Renal cortex interstitium (tissue), 15 donors: ENCODE measurements at places on chromosomes 4 and X.
A peak's percentile ranks its signal among the peaks of the same experiment; 100 is the strongest.

GRCh38 chrX:122187069-122187713, 996.9 kb upstream of the GRIA3 start:
- DNase-seq = no peak

DNA sequence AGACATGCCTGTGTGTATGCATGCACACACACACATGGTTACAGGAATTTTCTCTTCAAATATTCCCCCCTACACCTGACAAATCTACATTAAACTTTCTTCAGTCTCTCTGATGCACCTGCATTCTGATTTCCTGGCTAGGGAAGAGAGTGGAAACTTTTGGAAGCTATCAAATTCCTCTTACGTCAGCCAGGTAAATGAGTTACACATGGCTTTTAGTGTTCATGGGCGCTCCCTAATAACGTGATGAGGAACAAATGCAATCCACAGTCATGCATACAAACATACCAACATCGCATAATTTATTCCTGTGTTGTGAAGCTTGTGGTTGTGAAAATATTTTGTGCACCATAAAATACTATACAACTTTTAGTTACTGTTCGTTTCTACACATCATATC, 34.9 kb downstream of the BMP3 start:
- no peak for DNase-seq

GRCh38 chrX:10171249-10171648, 14.5 kb downstream of the CLCN4 start:
- DNase-seq = no peak

- no peak for DNase-seq
These were observed 132.7 kb downstream of the CPZ start for GRCh38 chr4:8725071-8725841.

DNA sequence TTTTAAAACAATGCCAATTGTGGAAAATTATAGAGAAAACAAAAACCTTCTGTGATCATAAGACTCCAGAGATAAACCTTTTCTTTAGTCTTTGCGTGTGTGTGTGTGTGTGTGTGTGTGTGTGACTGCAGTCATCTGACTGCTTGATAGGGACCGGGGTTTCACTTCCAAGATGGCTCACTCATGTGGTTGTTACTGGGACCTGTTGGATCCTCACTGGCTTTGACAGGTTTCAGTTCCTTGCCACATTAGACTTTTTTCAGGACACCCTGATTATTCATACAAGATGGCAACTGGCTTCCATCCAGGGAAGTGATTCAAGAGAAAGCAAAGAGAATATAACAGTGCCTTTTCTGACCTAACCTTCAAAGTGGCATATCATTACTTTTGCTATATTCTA, 21.9 kb upstream of the MAD2L1 start:
- no peak for DNase-seq

GRCh38 chr4:182215148-182215547, 28.1 kb upstream of the TENM3 start:
- DNase-seq = no peak

DNA sequence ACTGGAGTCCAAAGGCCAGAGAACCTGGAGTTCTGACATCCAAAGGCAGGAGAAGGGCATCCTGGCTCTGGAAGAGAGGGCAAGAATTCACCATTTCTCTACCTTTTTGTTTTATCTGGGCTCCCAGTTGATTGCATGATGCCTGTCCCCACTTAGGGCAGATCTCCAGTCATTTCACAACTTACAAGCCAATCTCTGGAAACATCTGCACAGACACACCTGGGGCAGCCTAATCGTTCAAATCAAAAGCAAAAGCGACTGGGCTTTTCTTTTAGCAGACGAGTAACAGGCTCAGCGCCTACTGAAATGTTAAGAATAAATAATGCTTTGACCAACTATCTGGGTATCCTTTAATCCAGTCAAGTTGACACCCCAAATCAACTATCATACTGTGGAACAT, 136.0 kb upstream of the NPY2R start:
- no peak for DNase-seq

- no peak for DNase-seq
These were observed 137.5 kb downstream of the ZNF674 start for GRCh38 chrX:46407753-46408130.

DNA sequence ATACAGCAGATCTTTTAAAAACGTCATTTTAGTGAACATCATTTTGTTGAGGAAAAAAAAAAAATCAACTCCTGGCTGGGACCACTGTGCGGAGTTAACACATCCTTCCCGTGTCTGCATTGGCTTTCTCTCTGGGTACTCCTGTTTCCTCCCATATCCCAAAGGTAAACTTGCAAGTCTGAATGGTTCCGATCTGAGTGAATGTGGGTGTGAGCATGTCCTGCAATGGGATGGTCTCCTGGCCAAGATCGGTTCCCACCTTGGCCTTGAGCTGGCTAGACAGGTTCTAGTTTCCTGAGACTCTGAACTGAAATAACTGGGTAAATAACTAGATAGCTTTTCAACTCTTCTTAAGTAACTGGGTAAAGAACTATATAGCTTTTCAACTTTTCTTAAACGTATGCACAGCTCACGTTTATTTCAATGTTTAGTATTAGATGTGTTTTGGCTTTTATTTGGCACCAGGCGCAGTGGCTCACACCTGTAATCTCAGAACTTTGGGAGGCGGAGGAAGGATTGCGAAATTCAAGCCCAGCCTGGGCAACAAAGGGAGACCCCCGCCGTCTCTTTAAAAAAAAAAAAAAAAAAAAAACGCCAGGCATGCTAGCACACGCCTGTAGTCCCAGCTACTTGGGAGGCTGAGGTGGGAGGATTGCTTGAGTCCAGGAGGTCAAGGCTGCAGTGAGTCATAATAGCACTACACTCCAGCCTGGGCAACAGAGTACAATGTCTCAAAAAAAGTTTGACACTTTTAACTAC, 14.0 kb downstream of the RBMX start:
- DNase-seq = no peak

DNA sequence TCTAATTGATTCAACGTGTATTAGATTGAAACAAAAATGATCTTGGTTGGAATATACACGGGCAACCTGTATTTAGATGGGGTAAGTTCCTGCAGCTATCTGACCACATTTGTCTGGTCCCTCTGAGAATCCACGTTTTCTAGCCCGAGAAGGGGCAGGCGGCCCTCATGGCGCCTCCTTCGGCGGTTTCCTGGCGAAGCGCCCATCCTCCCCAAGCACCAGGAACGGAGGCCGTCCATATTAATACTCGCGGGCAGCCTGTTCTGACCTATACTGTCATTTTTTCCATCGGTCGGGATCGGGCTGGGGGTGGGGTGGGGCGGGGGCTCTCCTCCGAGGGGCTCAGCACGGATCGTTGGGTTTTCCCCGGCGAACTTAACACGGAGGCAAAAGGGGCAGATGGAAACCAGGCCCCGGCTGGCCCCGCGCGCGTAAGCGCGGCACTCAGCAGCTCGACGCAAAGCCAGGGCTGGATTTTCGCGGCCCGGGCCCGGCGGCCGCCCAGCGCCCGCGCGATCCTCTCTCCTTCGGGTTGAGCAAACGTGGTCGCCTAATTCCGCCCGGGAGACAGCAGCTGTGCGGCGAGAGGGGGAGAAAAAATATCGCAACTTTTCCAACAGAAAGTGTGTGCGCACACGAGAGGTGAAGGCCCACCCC, 77.2 kb upstream of the BCOR start:
- DNase-seq = no peak

- no peak for DNase-seq
These were observed 3.5 kb upstream of the IQSEC2 start for GRCh38 chrX:53284684-53285447.

GRCh38 chr4:111807576-111807975, 337.7 kb upstream of the FAM241A start:
- DNase-seq = peak; percentile 15

GRCh38 chr4:83779103-83780052, 243.5 kb downstream of the GPAT3 start:
- DNase-seq = no peak

GRCh38 chr4:152525878-152526277, 10.0 kb downstream of the FBXW7 start:
- DNase-seq = no peak

GRCh38 chr4:185201977-185202962, 1.5 kb downstream of the CFAP97 start:
- DNase-seq = no peak

DNA sequence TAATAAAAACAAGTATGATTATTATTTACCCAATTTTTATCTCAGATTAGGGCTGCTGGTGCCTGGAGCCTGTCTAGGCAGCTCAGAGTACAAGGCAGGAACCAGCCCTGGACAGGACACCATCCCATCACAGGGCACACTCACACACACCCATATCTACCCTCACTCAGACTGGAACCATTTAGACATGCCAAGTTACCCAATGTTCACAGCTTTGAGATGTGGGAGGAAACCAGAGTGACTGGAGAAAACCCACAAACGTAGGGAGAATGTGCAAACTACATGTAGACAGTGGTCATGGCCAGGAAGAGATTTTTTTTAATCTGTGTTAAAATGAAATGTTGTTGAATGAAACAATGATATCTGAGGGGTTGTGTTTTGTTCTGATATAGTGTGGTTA, 35.7 kb upstream of the ADGRA3 start:
- DNase-seq = no peak

GRCh38 chr4:64001229-64001898, 407.9 kb downstream of the TECRL start:
- DNase-seq = no peak

- DNase-seq = no peak
These were observed 62.6 kb downstream of the NSUN7 start for GRCh38 chr4:40812386-40812785.

- no peak for DNase-seq
These were observed 1601.5 kb upstream of the PCDH10 start for GRCh38 chr4:131547506-131547981.

- DNase-seq = no peak
These were observed 19.2 kb downstream of the G3BP2 start for GRCh38 chr4:75653845-75654503.

DNA sequence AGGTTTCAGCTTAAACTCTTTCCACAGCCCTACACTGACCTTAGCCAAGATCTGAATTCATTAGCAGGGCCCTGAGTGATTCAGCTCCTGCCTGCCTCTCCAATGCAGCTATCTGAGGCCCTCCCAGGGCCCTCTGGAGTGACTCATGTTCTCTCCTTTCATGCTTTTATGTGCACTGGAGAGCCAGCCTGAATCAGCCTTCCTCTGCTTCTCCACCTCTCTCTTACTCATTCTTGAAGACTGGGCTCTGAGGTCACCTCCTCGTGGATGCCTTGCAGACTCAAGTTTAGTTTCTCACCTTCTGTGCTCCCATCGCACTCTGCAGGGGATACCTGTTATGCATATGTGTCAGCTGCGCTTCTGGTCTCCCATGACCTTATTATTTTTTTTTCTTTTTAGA, 3.1 kb upstream of the OCIAD2 start:
- DNase-seq = no peak

DNA sequence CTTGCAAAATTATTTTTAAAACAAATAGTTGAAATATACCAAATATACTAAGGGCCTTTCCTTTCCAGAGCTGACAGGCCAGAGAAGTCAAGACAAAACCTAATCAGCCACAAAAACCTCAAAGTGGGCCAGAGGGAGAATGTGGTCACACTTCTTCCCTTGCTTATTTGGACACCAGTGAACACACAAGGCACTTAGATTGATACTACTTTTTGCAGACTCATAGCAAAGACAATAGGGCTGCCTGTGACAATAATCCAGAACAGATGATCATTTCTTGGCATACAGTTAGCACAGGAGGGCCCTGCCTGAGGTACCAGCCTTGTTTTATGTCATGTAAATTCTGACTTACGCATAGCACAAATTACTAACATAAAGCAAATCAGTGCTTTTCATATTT, 215.7 kb upstream of the NEIL3 start:
- no peak for DNase-seq

- no peak for DNase-seq
These were observed 8.7 kb downstream of the SMAD1 start for GRCh38 chr4:145490361-145490760.

- DNase-seq = no peak
These were observed 85.1 kb downstream of the CT47B1 start for GRCh38 chrX:120790552-120790951.

GRCh38 chr4:136893573-136893972, 638.7 kb downstream of the PCDH18 start:
- no peak for DNase-seq

DNA sequence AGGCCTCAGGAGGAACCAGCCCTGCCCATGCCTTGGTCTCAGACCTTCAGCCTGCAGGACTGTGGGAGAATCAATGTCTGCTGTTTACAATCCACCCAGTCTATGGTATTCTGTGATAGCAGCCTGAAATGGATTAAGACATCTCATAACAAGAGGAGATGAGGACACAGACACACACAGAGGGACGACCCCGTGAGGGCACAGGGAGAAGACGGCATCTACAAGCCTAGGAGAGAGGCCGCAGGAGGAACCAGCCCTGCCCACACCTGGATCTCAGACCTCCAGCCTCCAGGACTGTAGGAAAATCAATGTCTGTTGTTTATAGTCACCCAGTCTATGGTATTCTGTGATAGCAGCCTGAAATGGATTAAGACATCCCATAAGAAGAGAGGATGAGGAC, 3.3 kb downstream of the SLC25A6 start:
- DNase-seq = no peak

DNA sequence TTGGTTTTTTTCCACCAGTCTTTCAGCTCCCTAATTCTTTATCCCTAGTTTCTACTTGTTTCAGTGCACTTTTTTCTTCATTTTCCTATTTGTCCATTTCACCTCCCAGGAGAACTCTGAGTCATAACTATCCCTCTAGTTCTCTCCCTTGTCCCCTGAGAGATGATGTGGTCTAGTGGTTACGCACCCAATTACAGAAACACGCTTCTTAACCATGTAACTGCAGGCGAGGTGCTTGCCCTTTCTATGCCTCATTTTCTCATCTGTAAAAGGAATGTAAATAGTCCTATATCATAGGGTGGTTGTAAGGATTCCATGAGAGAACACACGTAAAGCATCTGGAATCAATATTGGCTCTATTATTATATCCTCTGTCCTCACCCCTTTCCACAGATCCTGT, 8.8 kb upstream of the GRPR start:
- DNase-seq = no peak

DNA sequence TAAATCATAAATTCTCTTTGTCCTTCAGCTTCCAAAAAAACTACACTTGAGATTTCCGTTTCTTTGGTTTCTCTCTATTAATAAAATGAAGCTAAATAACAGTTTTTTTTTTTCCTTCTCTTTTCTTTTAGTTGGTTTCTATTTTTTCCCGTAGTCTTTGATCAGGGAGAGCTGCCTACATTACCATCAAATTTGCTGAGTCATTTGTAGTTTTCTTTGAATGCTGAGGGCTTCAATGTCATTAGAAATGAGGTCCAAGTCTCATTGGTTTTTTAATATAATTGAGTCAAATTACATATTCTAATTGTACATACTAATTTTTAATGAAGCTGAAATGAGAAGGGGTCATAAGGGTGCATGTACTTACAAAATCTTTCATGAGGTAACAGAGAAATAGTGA, 550.2 kb downstream of the GBA3 start:
- DNase-seq = no peak

DNA sequence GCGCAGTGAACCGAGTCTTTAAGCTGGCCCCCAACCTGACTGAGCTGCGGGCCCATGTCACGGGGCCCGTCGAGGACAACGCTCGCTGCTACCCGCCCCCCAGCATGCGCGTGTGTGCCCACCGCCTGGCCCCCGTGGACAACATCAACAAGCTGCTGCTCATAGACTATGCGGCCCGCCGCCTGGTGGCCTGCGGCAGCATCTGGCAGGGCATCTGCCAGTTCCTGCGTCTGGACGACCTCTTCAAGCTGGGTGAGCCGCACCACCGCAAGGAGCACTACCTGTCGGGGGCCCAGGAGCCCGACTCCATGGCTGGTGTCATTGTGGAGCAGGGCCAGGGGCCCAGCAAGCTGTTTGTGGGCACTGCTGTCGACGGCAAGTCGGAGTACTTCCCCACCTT, 2.2 kb downstream of the PLXNA3 start:
- DNase-seq = no peak

GRCh38 chrX:9724711-9725110, 40.9 kb downstream of the GPR143 start:
- DNase-seq = no peak
